ENCODE measurements at places on chromosomes 3 and 15. TPM values are rescaled to one million over a fixed set of nuclear protein-coding genes. Genes with fewer than 3 reads are reported as not detected.

Gene LRRC31
- not detected for total RNA-seq

Gene TIGIT
- 5.8 TPM for total RNA-seq

Gene AMOTL2
- not detected for total RNA-seq

Gene NPTN
- total RNA-seq: 91.2 TPM

Gene SOX2
- 0.07 TPM for total RNA-seq

Gene NEIL1
- 5.3 TPM for total RNA-seq

Gene TMEM212
- total RNA-seq: not detected

Gene EIF5A2
- total RNA-seq: 10.5 TPM

Gene FETUB
- total RNA-seq: not detected

Gene HTR3E
- not detected for total RNA-seq

- no peaks in the 10 kb centered on the region for H3K27me3 ChIP-seq
- no peak overlapping the region for H3K27ac ChIP-seq
- H3K36me3 ChIP-seq: no peaks in the 10 kb centered on the region
- H3K4me3 ChIP-seq: no peak overlapping the region
- no peaks in the 10 kb centered on the region for H3K4me1 ChIP-seq
- DNase-seq: no peak
These were observed 184.1 kb downstream of the ADAMTSL3 start for GRCh38 chr15:83837945-83838571.

DNA sequence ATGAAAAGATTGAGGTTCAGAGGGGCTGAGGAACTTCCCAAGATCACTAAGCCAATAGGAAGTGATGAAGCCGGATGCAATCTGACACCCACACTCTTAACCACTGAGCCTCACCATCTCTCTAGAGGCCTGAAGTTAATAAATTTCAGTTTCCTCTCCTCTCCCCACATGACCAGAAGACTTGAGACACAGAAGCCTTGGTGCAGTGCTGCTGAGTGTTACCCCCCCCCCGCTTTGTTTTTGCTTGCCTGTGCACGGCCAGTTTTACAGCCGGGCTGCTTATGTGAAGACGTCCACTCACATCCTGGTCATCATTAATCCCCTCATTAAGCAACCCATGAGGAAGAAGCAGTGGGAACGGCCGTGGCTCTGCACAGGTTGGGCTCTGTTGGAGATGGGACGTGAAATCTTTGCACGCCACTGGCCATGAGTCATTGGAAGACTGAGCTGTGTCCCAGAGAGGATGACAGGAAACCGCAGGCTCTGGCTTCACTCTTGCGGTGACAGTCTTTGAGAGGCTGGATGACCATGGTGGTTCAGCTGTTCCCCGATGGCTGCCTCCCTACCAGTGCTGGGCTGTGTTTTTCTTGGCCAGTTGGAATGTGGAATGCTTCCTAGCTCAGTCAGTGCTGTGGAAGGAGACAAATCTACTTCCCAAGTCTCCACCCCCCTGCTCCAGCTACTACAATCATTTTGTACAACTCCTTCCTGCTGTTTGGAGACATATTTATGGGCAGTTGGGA is 232.6 kb upstream of the LRTM1 start:
- DNase-seq: no peak
- no peaks in the 10 kb centered on the region for H3K27me3 ChIP-seq
- H3K4me1 ChIP-seq: no peaks in the 10 kb centered on the region
- no peaks in the 10 kb centered on the region for H3K36me3 ChIP-seq

DNA sequence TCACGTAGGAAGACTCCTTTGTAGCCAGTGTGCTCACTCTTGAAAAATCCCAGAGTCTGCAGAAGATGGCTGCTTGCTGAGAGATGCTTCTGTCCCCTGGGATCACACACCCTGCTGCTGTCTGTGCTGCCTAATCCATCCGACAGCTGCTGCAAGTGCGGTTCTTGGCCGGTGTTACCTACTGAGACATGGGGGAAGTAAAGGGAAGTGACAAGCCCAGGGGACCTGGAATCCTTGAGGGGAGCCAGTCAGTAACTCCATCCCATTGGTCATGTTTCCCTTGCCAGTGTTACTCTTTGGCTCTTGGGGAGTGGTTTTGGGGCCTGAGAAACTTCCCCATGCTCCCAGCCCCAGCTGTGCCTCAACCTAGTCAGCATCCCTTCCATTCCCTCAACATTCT is 8.3 kb upstream of the CPNE9 start:
- no peaks in the 10 kb centered on the region for H3K27me3 ChIP-seq
- no peak for DNase-seq
- H3K4me3 ChIP-seq: no peak overlapping the region
- H3K4me1 ChIP-seq: no peaks in the 10 kb centered on the region
- peaks cover 21% of the 10 kb centered on the region for H3K36me3 ChIP-seq

- H3K4me1 ChIP-seq: no peaks in the 10 kb centered on the region
- no peaks in the 10 kb centered on the region for H3K27me3 ChIP-seq
- no peaks in the 10 kb centered on the region for H3K36me3 ChIP-seq
- no peak overlapping the region for H3K27ac ChIP-seq
- no peak overlapping the region for H3K4me3 ChIP-seq
These were observed 465.1 kb upstream of the BCHE start for GRCh38 chr3:166302331-166302730.

- no peak for DNase-seq
- no peaks in the 10 kb centered on the region for H3K27me3 ChIP-seq
- no peak overlapping the region for H3K4me3 ChIP-seq
- no peak overlapping the region for H3K27ac ChIP-seq
- no peaks in the 10 kb centered on the region for H3K4me1 ChIP-seq
These were observed 50.2 kb upstream of the LRRC58 start for GRCh38 chr3:120399372-120399771.

DNA sequence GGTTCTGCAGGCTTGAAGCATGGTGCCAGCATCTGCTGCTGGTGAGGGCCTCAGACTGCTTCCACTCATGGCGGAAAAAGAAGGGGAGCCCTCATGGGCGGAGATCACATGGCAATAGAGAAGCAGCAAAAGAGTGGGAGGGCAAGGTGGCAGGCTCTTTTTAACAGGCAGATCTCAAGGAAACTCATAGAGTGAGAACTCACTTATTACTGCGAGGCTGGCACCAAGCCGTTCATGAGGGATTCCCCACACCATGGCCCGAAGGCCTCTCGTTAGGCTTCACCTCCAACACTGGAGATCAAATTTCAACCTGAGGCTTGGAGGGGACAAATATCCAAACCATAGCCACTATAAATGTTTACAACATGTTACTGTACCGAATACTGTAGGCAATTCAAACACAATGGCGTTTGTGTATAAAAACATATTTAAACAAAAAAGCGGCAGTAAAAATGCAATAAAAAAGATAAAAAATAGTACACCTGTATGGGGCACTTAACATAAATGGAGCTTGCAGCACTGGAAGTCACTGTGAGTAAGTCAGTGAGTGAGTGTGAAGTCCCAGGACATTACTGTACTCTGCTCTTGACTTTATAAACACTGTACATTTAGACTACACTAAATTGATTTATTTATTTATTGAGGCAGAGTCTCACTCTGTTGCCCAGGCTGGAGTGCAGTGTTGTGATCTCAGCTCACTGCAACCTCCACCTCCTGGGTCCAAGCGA is 18.8 kb upstream of the MOBP start:
- DNase-seq: no peak
- no peak overlapping the region for H3K4me3 ChIP-seq
- H3K4me1 ChIP-seq: no peaks in the 10 kb centered on the region
- H3K27ac ChIP-seq: no peak overlapping the region

DNA sequence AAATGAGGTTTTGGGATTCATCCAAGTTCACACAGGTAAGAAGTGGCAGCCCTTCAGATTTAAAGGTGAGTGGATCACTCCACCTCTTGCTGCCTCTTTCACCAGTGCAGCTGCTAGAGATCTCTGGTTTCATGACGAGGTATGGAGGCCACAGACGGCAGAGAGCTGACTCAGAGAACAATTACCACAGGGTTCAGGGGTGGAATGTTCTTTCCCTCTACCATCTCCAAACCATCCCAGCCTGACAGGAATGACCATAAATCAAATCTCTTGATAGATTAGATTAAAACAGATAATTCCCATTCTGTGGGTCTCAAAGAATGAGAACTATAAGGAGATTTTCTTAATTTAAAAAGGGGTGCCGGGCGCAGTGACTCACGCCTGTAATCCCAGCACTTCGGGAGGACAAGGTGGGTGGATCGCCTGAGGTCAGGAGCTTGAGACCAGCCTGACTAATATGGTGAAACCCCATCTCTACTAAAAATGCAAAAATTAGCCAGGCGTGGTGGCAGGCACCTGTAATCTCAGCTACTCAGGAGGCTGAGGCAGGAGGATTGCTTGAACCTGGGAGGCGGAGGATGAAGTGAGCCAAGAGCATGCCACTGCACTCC is 174.2 kb upstream of the ATP11B start:
- DNase-seq: no peak
- peaks cover 5% of the 10 kb centered on the region for H3K27me3 ChIP-seq
- H3K27ac ChIP-seq: no peak overlapping the region
- H3K4me1 ChIP-seq: no peaks in the 10 kb centered on the region
- H3K36me3 ChIP-seq: no peaks in the 10 kb centered on the region

DNA sequence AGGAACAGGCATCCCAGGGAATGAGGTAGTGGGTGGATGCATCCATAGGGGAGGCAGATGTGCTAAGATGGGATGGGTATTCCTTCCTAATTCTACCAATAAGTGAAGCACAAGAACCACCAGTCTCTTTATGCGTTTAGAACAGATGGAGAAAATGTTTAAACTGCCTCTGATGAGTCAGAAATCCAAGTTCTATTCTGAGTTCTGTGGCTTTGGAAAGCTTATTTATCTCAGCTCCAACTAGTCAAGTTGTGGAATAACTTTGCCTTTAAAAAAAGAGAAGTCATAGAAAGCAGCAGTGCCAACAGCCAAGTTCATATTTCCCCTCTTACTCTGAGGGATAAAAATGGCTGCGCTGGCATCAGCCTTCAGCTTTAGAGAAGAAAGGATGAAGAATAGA is 761.7 kb downstream of the IGSF11 start:
- H3K27me3 ChIP-seq: no peaks in the 10 kb centered on the region
- no peak for DNase-seq
- H3K4me1 ChIP-seq: no peaks in the 10 kb centered on the region
- H3K4me3 ChIP-seq: no peak overlapping the region
- no peak overlapping the region for H3K27ac ChIP-seq
- H3K36me3 ChIP-seq: no peaks in the 10 kb centered on the region

GRCh38 chr3:120028271-120029047 is 65.8 kb downstream of the GSK3B start:
- peaks cover 40% of the 10 kb centered on the region for H3K4me1 ChIP-seq
- no peak overlapping the region for H3K27ac ChIP-seq
- no peak overlapping the region for H3K4me3 ChIP-seq
- no peak for DNase-seq
- H3K27me3 ChIP-seq: no peaks in the 10 kb centered on the region
- H3K36me3 ChIP-seq: peaks cover 9% of the 10 kb centered on the region

DNA sequence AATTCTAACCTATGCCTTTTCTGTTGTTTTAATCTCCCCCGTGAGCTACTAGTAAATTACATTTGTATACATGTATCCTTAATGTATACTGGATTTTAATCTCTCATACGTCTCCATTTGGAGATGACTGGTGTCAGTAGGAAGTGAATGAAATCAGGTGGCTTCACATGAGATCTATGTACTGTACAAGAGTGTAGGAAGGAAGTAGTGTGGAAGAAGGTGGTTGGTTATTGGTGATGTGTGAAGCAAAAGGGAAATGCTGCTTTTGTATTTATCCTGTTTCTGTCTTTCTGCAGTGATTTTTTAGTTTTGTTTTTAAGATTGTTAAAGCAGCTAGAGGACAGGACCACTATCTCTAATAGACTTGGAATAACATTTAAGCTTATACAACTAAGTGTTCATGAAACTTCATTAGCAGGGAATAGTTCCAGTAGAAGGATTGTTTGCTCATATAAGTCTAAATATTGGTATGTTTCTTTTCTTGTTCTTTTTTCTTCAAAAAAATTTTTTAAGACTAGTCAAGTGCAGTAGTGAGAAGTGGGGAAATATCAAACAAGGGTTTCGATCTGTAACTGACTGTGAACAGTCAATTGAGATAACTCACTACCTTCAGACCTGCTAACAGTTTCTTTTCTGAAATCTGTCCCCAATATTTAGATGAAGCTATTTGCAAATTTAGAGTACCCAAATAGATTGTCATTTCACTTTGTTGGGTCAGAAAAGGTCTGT is 15.3 kb downstream of the SNX1 start:
- peak overlapping the region; percentile 28 for H3K27ac ChIP-seq
- H3K4me1 ChIP-seq: peaks cover 22% of the 10 kb centered on the region
- H3K36me3 ChIP-seq: peaks cover 23% of the 10 kb centered on the region
- DNase-seq: no peak

GRCh38 chr3:32282578-32283154 is 44.2 kb downstream of the CMTM8 start:
- H3K27ac ChIP-seq: no peak overlapping the region
- peaks cover 13% of the 10 kb centered on the region for H3K4me1 ChIP-seq
- DNase-seq: no peak
- H3K27me3 ChIP-seq: no peaks in the 10 kb centered on the region
- H3K4me3 ChIP-seq: no peak overlapping the region

GRCh38 chr15:78951841-78952238 is 7.0 kb upstream of the CTSH start:
- peaks cover 18% of the 10 kb centered on the region for H3K27me3 ChIP-seq
- H3K36me3 ChIP-seq: no peaks in the 10 kb centered on the region
- no peak for DNase-seq
- no peak overlapping the region for H3K4me3 ChIP-seq

DNA sequence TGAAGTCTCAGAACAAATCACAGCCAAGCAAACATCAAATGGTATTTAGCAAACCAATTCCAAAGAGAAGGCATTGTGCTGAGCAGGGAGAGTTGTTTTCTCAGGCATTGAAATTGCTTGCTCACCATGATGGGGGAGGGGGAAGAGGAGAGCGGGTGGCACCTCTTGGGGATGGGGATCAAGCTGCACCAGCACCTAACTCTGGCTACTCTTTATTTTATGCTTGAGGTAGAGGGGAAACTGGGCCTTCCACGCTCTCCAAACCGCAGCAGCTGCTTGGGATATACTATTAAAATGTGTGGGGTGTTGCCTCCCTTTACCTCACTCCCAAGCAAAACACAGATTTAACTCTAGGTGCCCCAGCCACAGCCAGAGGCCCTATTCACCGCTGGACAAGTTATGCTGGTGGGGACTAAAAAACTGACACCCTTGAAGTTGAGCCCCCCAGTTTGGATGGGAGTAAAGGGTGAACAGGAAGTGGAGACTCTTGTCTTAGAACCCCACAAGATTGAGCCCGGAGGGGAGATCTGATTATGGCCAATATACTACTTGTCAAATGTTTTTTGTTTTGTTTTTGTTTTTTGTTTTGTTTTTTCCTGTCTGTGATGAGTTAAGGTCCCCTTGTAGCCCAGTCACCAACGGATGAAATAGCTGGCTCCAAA is 5.0 kb upstream of the FOXB1 start:
- peak overlapping the region; percentile 37 for H3K4me3 ChIP-seq
- no peak for DNase-seq
- H3K36me3 ChIP-seq: peaks cover 14% of the 10 kb centered on the region
- peaks cover 88% of the 10 kb centered on the region for H3K4me1 ChIP-seq

DNA sequence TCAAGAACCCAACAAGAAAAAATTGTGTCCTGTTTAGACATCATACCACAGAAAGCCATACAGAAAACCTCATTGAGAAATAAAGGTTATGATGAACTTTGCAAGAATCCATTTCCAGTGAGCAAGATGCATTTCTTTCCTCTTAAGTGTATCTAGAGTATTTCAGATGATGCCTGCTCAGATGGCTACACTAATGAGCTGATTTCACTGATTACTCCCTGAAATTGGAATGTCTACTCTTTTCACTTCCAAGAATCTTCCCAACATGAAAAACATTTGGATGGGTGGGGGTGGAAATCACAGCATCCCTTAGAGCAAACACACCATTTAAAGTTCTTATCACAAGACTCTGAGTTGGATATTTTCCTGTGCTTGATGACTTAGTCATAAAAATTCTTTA is 41.4 kb upstream of the IL12A start:
- no peak overlapping the region for H3K4me3 ChIP-seq
- no peak overlapping the region for H3K27ac ChIP-seq
- H3K36me3 ChIP-seq: no peaks in the 10 kb centered on the region
- H3K27me3 ChIP-seq: peaks cover 18% of the 10 kb centered on the region
- H3K4me1 ChIP-seq: no peaks in the 10 kb centered on the region
- DNase-seq: no peak

Data from activated T-helper 1 cell treated with anti-CD3 and anti-CD28 coated beads, Interleukin-12 subunit alpha, Interleukin-12 subunit beta, Interleukin-2, Interleukin-4 antibody, amounts not matched to agents 30 ng/mL and 10 ng/mL and 1 ng/mL, durations not matched to agents 14 hours and 24 hours and 36 hours (primary cell).